ENCODE measurements at places on chromosomes 2 and 18. TPM values are rescaled to one million over a fixed set of nuclear protein-coding genes. Genes with fewer than 3 reads are reported as not detected.

GRCh38 chr2:188766471-188766856, 207.7 kb upstream of the COL3A1 start:
- no peak for DNase-seq

DNA sequence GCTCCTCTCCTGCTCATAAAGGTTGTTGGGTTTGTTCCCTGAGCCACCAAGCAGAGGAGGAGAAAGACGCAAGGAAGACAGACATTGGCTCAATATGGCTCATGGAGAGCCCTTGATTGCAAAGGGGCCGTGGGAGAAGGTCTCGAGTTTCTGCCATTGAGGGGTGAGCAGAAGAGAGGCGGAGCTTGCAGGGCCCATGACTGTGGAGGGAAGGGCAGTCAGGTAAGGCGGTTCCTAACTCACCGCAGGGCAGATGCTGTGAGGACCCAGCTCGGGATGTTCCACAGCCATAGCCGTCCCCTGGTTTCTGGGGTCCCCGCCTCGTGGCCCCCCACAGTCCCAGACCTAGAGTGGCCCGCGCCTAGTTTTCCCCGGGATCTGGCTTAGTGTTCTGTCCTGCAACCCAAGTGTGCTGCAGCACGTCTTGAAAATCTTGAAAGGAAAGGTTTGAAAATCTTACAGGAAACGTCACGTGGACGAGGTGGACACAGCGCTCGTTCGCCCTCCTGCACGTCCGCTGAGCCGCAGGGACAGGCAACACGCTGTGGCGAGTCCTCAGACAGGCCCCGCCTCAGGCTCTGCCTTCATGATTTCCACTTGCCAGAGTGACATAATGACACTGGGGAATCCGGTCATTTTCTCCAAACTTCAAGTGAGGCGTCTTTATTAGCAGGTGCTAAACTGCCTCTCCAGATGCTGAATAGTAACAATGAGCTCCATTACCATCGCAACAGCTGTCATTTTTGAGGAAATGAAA, 105.5 kb upstream of the HDAC4 start:
- no peak for DNase-seq

Gene TMEM37
- total RNA-seq = 37.3 TPM

Gene ANKRD36C
- total RNA-seq = 6.6 TPM

GRCh38 chr18:22604390-22604985, 186.8 kb upstream of the CTAGE1 start:
- peak; percentile 72 for DNase-seq

Gene B3GNT7
- 0.87 TPM for total RNA-seq

Gene BOLL
- total RNA-seq = not detected

GRCh38 chr2:219168932-219169331, 897 bp downstream of the SLC23A3 start:
- DNase-seq = no peak
